ENCODE measurements at places on chromosomes 4 and X.

- H3K36me3 ChIP-seq: no peaks in the 10 kb centered on the region
- no peak for DNase-seq
- H3K4me3 ChIP-seq: no peak overlapping the region
- no peak overlapping the region for H3K27ac ChIP-seq
- H3K27me3 ChIP-seq: no peaks in the 10 kb centered on the region
- no peaks in the 10 kb centered on the region for H3K4me1 ChIP-seq
Observed at GRCh38 chrX:116823677-116824076, 360.9 kb upstream of the CT83 start.

DNA sequence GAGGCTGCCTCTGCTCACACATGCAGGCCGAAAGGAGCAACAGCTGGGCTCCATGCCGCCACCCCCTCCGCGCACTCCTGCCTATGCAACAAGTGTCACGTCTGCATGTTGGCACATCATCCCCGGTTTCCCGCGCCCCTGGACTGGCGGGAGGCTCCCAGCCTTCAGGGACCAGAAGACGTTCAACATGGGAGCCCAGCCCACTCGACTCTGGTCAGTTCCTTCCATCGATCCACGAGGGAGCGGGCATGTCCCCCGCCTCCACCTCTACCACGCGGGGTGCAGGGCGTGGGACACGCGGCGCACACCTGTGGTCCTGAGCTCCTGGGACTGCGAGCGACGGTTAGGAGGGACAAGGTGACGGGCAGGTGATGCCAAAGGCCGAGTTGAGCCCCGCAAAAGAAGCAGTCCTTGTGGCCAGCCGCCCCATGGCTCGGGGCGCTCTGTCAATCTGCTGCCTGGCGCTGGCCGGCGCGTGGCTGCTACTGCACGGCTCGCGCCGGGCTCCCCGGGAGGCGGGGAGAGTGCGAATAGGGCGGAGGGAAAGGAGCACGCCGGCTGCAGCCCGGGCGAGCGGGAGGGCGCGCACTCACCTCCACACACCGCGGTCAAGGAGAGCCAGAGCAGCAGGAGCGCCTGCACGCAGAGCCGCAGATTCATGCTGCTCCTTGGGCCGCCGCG lies 645 bp downstream of the APLN start:
- peaks cover 10% of the 10 kb centered on the region for H3K27me3 ChIP-seq
- no peak overlapping the region for H3K27ac ChIP-seq
- DNase-seq: peak; percentile 33
- H3K4me1 ChIP-seq: peaks cover 3% of the 10 kb centered on the region
- no peaks in the 10 kb centered on the region for H3K36me3 ChIP-seq

GRCh38 chrX:9372866-9373265 lies 92.0 kb upstream of the TBL1X start:
- no peak overlapping the region for H3K4me3 ChIP-seq
- no peak for DNase-seq
- H3K4me1 ChIP-seq: peaks cover 13% of the 10 kb centered on the region
- H3K27ac ChIP-seq: no peak overlapping the region
- no peaks in the 10 kb centered on the region for H3K36me3 ChIP-seq

DNA sequence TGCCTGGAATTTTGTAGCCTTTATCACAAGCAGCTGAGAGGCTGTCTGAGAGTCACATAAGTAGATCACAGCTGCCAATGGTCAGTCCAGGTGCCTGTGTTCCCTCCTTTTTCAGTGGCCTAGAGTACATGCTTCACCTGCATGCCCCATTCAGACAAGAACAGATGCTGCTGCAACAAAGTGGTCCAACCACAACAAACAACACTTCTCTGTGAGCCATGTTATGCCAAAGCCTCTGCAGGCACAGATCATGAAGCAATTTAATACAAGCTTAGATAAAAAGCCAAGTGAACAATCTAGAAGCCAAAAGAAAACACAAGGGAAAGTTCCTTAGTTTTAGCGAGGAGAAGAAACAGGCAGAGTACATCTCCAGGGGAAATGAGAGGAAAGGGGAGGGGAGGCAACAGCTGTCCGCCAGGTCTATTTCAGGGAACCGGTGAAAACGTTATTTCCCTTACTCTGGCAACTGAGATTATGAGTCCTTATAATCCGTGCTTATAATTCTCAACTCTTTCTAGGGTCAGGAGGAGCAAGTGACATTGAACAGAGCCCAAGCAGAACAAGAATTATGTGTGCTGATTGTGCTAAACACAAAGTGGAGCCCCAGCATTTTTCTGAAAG lies 92.6 kb downstream of the TSPAN5 start:
- no peak overlapping the region for H3K27ac ChIP-seq
- DNase-seq: no peak
- H3K27me3 ChIP-seq: no peaks in the 10 kb centered on the region

GRCh38 chr4:53547983-53548382 lies 43.3 kb downstream of the LNX1 start:
- peaks cover 6% of the 10 kb centered on the region for H3K27me3 ChIP-seq
- H3K4me1 ChIP-seq: no peaks in the 10 kb centered on the region
- no peak for DNase-seq

DNA sequence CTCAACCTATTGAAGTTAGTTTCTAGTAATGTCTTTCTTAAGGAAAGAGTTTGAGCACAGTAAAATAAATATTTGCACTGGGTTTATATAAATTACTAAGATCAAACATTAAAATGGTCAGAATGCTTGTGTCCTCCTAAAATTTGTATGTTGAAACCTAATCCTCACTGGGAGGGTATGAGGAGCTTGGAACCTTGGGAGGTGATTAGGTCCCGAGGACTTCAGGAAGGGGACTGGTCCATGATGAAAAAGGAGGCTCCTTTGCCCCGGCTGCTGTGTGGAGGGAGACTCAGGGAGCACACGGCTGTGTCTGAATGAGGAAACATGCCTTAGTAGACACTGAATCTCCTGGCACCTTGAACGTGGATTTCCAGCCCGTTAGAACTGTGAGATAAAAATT lies 221.9 kb downstream of the TENM3 start:
- H3K4me3 ChIP-seq: no peak overlapping the region
- no peak for DNase-seq
- H3K27ac ChIP-seq: no peak overlapping the region
- no peaks in the 10 kb centered on the region for H3K36me3 ChIP-seq

DNA sequence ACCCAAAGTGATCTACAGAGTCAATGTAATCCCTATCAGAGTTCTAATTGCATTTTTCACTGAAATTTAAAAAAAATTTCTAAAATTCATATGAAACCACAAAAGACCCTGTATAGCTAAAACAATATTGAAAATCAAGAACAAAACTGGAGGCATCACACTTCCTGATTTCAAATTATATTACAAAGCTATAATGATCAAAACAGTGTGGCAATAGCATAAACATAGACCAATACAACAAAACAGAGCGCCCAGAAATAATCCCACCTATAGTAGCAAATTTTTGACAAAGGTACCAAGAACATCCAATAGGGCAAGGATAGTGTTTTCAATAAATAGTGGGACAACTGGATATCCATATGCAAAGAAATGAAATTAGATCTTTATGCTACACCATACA lies 59.4 kb upstream of the PRKG2 start:
- no peaks in the 10 kb centered on the region for H3K4me1 ChIP-seq
- no peaks in the 10 kb centered on the region for H3K36me3 ChIP-seq
- no peak overlapping the region for H3K27ac ChIP-seq
- H3K4me3 ChIP-seq: no peak overlapping the region
- H3K27me3 ChIP-seq: no peaks in the 10 kb centered on the region
- DNase-seq: no peak

DNA sequence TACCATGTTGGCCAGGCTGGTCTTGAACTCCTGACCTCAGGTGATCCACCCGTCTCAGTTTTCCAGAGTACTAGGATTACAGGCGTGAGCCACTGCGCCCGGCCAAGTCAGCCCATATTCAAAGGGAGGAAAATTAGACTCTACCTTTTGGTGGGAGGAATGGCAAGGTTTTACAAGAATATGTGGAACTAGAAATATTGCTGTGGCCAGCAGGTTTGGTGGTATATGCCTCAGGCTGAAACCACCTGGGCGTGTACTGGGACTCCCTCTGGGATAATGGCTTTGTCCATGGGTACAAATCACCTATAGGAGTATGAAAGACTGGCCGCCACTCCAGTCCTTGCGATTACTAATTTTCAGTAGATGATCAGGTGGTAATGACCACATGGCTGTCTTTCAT lies 32.4 kb downstream of the SAT1 start:
- no peaks in the 10 kb centered on the region for H3K36me3 ChIP-seq
- peaks cover 6% of the 10 kb centered on the region for H3K27me3 ChIP-seq
- no peak for DNase-seq
- no peak overlapping the region for H3K4me3 ChIP-seq
- H3K27ac ChIP-seq: no peak overlapping the region

- H3K4me3 ChIP-seq: no peak overlapping the region
- no peak overlapping the region for H3K27ac ChIP-seq
- peaks cover 3% of the 10 kb centered on the region for H3K27me3 ChIP-seq
- H3K36me3 ChIP-seq: no peaks in the 10 kb centered on the region
- DNase-seq: no peak
Observed at GRCh38 chr4:26140150-26140898, 180.5 kb upstream of the RBPJ start.

- H3K27me3 ChIP-seq: no peaks in the 10 kb centered on the region
- H3K4me1 ChIP-seq: no peaks in the 10 kb centered on the region
- DNase-seq: peak; percentile 26
- no peak overlapping the region for H3K27ac ChIP-seq
- no peaks in the 10 kb centered on the region for H3K36me3 ChIP-seq
Observed at GRCh38 chrX:115650916-115651315, 89.9 kb downstream of the PLS3 start.
